ENCODE measurements at places on chromosomes 3 and 15.
A peak's percentile ranks its signal among the peaks of the same experiment; 100 is the strongest.

- DNase-seq: no peak
These were observed 37.7 kb upstream of the CFAP161 start for GRCh38 chr15:81096398-81096797.

- no peak for DNase-seq
These were observed 43.2 kb downstream of the RARB start for GRCh38 chr3:25471081-25471768.

DNA sequence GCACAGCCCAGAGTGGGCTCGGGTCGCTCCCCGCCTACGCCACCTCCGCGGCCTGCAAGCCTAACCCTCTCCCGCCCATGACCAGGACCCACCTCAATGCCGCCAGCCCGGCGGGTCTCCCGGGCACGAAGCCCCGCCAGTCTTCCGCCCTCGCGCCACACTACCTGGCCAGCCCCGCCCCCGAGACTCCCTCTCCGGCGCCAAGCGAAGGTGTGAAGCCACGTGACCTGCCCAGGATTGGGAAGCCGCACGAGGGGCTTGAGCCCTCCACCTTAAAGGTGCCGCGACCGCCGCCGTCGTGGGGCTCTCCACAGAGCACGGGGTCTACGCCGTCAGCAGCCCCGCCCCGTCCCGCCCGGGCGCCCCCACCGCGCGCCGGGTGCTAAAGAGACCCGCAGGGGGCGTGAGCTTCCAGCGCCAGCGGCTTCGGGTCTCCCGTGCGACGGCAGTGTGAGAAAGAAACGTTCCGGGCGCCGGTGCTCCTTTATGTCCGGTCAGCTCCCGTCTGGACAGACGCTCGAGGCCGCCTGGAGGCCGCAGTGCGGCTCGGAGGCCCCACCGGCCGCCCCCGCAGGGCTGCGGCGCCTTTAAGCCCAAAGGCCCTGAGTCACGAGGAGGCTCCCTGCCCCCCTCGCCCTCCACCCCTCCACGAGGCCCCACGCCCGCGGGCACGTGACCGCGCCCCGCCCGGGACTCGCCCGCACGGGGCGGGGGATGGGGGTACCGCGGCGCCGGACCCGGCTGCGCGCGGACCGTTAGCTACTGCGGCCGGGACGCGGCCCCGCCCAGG is at the start of gene CPEB1:
Gene CPEB1 (minus strand): TSS at position 319 of the 790 bp plus-strand sequence. CDS start 18,904 bp downstream, outside the sequence.
- peak; percentile 22 for DNase-seq

DNA sequence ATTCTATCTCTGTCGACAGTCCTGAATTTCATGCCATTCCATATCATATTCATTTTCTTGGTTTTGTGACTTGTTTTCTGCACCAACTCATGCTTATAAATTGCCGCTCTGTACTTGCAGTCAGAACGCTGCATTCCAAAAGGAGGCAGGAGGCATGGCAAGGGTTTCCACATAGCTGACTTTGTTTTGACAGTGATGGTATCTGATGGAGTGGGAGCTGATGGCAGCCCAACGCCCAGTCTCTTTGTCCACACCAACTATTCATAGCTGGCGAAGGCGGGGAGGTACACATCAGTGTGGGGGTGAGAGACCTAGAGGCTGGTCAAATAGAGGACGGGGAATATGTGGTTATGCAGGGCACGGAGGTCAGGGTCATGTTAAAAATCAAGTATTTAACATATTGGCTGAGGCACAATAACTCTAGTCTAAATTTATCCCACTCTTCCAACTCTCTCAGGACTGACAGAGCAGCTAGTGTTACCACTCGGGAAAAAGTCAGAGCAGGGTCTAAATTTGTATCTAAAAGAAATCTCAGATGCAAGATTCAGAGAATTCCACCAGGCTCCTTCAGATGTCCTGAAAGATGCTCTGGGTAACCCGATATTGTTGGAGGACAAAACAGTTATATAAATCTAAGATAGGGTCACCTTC is 67.8 kb upstream of the ATP13A3 start:
- DNase-seq: no peak

DNA sequence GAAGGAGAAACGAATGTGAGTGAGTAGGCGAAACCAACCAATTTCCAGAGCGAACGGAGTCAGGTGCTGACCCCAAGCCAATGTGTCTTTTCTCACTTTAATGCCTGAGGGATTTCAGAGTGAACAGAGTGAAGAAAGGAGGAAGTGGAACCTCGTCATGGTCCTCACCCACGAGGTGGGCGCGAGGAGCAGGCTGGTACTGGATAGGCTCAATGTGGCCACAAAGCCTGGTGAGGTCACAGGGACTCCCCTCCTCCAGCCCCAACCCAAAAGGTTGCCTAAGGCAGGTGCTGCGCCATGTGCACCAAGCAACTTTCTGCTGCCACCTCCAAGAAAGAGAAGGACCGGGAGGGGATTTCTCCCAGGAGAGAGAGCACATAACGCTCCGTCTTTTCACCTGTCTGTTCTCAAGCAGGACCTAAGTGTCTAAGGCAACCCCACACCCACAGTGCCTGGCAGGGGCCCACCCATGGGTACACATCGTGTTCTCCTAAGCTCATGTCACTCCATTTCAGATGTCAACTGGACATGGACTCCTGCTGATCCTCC is 3.8 kb downstream of the NRROS start:
- DNase-seq: no peak

- DNase-seq: no peak
These were observed 127.1 kb upstream of the GRM7 start for GRCh38 chr3:6733699-6734394.

DNA sequence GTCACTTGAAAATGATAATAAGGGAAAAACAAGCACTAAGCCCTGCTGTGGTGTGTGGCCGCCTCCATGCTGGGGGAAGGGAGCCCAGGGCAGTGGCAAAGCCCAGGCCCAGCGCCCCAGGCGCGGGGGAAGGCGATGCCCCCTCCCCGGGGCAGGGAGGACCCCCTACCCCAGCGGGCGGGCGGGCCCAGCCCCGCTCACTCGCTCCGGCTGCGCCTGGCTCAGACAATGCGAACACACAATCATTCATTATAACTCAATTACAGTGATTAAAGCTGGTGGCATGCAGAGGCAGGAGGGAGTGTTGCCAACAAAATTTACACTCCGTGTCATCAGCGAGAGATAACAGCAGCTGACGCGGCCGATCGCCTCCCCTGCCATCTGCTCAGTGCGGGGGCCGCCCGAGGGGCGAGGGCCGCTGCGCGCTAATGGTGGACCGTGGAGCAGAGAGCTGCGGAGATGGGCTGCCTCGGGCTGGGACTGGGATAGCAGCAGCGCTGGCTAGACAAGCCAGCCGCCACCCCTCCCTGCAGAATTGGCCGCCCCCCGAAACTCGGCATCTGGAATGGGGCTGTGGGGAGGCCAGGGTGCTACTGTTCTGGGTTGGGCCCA is 64.1 kb downstream of the TLE3 start:
- no peak for DNase-seq

DNA sequence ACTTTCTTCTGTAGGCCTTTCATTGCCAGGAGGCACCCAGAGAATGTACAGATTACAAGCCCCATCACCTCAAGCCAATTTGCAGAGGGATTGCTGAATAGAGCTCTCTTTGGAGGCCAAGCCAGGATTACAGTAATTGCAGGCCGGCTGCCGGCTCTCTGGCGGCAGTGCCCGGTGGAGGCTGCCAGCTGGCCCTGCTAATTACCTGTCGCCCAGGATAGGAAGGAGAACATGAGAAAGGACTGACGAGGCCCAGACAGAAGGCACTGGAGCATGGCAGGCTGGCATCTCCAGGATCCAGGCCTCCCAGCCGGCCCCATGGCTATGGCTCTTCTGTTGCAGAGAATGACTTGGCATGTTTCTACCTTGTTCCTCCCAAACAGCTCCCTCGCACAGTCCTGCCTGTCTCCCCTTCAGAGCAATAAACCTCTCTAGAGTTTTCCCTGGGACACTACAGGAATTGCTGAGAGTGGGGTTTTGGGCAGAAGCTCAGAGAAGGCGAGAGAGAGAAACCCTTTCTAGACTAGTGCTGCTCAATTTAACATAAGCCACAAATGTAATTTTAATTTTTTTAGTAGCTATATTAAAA is 273.6 kb upstream of the PROK2 start:
- DNase-seq: no peak

GRCh38 chr3:126737527-126737926 is 33.5 kb downstream of the CHCHD6 start:
- DNase-seq: no peak

GRCh38 chr15:96331945-96332636 is 1.6 kb downstream of the NR2F2 start:
- no peak for DNase-seq

DNA sequence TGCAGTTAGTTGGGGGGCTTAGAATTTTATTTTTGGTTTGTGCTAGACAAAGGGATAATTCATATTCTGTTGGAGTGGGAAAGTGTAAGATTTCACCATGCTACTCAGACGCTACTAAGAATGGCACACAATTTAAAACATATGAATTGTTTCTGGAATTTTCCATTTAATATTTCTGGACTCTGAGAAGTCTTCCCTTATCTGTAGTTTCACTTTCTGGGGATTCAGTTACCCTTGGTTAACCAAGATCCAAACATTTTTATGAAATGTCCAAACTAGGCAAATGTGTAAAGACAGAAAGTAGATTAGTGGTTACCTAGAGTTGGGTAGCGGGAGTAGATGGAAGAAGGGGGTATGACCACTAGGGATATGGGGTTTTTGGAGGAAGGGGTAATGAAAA is 53.1 kb downstream of the TCF12 start:
- no peak for DNase-seq

GRCh38 chr15:70321172-70321819 is 223.6 kb upstream of the TLE3 start:
- DNase-seq: no peak

DNA sequence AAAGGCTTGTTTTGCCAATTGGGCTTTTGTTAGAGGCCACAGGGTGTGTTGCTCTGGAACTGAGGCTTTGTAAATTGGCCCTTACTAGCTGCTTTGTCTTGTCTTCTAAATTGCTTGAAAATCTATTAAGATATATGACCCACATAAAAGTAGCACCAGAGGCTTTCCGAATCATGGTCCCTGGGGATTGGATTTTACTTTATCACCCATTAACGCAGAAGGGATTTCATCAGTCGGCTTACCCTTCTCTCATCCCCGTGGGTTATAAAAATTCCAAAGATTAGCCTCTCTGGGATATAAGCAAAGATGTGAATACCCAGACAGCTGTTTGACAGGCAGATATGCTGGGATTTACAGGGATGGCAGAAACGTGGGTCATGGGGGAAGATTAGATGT is 98.3 kb upstream of the CHL1 start:
- no peak for DNase-seq

DNA sequence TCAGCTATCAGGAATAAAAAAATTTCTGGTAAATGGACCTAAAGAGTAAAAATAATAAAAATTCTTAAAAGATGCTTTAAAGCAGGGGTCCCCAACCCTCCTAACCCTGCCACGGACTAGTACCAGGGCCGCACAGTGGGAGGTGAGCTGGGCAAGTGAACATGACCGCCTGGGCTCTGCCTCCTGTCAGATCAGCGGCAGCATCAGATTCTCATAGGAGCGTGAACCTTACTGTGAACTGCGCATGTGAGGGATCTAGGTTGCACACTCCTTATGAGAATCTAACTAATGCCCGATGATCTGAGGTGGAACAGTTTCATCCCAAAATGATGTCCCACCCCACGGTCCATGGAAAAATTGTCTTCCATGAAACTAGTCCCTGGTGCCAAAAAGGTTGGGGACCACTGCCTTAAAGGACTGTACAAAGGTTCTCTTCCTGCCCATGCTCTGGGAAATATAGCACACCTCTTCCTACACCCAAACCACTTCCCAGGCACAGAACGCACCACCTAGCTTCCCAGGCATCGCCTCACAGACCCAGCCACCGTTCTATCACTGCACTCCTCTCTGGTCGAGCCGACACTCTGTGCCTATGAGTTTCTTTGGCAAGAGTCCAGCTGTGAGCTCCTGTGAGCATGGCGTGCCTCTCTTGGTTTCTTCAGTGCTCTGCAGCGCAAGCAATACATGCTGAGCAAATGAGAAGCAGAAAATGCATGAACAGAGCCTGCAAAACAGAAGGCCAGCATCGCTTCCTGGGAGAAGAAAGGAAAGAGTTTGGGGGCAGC is 104.9 kb downstream of the OCA2 start:
- no peak for DNase-seq

DNA sequence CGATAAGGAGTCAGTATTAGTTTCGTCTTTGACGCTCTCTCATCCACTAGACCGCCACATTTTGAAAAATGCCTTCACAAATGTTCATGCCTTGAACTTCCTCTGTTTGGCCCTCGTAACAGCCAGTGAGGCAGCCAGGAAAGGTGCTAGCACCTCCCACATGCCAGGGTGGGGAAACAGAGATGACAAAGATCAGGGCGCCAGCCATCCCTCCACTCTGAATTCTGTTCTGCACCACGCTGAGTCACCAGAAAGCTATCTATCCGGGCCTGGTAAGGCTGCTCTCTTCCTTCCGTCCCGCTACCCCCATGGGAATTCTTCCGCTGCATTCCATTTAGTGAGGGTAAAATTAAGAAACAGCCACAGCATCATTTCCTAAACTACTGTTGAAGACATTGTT is 31.3 kb upstream of the BCL2L10 start:
- no peak for DNase-seq

GRCh38 chr3:160879859-160880258 is 123.8 kb downstream of the PPM1L start:
- DNase-seq: no peak

DNA sequence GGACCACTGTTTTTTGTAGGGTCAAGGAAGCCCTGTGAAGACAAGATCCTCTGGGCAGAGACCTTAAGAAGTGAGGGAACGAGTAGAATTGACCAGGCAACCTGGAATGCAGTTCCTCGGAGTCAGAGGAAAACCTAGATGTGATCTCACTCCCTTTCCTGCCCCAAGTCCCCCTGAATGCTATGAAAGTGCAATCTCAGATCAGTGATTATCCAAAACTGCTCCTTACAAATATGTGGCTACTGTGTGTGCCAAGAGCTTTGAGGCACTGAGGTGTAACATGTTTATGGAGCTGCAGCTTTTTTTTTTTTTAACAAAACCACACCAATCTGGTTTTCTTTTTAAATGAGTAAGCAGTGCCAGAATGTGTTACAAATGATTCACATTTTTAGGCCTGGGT is 35.8 kb downstream of the THSD4 start:
- no peak for DNase-seq

DNA sequence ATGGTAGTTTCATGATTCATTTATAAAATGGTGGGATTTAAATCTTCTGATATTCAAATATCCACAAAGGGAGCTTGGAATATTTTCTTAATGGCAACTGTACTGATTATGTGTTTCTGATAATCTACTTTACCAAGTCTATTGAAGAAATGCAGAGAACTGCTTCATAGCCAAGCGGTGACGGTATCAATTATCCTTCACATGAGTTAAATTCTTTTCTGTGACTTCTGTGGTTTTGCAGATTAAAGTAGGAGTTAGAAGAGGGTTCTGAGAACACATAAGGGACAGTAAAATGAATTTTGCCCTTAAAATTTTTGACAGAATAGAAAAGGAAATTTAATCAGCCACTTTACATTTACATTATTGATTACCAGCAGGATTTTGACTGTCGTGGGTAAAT is 563.2 kb downstream of the GBE1 start:
- DNase-seq: no peak

GRCh38 chr15:77418966-77419835 is 703 bp downstream of the PEAK1 start:
- DNase-seq: peak; percentile 16
